SK-N-SH treated with all-trans-retinoic acid at 6 μM for 48 hours (cell line): ENCODE measurements at places on chromosomes 13 and 19.

DNA sequence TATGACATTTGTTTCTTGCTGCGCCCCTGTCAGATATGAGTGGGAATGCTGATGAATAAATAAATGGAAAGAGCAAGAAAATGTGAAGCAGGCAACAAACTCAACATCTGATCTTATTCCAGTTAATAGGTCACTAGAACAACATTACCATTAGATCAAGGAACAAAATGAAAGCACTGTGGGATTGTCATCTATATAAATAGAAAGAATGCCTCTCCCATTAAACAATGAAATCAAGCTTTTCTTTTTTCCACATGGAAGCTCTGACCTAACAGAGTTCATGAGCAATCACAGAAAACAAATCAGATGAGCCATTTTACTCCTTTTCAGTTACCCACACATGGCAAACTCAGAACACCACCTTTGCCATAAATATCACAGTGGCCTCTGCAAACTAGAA lies 354.8 kb downstream of the SUCLA2 start:
- no peak for ATAC-seq

DNA sequence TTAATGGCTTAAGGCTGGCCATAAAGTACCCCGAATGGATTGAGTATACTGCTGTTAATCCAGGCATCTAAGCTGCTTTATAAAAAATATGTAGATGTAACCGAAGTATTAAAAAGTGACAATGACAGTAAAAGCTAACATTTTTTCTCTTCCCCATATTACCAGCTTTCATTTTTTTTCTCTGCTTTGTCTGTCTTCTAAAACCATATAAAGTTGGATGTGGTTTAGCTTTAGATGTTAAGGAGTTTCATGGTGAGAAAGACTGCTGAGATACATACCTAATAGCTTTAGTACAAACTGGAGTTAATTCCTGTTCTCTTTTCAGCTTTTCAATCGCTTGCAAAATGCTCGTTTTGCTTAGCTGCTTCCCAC lies 838 bp downstream of the AKAP11 start:
- ATAC-seq = no peak

DNA sequence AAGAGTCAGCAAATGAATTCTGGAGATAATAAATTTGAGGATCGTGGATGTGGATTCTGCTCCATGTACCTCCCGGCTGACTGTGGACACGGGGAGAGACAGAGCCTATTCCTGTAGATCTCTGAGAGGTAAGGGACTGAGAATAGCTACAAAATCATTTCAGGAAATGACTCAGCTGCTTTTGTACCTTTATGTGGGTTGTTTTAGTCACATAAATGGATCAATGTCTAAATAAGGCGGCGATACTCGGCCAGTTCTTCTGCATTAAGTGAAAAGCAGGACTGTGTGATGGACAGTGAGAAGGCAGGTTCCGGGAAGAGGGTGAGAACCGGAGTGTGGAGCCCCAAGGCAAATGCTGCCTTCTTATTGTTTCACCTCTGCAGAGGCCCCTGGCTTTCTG lies 128.1 kb downstream of the EFNB2 start:
- ATAC-seq = no peak

GRCh38 chr13:48738311-48738710 lies 84.6 kb downstream of the CYSLTR2 start:
- ATAC-seq = no peak

DNA sequence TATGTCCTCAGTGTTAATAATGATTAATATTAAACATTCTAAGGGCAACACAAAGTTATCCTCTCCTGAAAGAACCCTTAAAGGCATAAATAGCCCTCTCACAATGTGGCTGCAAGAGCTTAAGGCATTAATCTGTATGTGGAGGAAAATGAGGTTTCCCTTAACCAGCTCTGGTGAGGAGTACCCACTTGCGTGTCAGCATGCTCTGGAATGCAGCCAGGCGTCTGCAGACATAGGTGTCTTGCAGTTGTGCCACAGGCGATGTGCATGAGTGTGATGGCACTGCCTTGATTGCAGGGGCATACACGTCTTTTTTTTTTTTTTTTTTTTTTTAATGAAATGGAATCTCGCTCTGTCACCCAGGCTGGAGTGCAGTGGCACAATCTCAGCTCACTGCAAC lies 91.9 kb downstream of the RAB20 start:
- ATAC-seq = no peak

DNA sequence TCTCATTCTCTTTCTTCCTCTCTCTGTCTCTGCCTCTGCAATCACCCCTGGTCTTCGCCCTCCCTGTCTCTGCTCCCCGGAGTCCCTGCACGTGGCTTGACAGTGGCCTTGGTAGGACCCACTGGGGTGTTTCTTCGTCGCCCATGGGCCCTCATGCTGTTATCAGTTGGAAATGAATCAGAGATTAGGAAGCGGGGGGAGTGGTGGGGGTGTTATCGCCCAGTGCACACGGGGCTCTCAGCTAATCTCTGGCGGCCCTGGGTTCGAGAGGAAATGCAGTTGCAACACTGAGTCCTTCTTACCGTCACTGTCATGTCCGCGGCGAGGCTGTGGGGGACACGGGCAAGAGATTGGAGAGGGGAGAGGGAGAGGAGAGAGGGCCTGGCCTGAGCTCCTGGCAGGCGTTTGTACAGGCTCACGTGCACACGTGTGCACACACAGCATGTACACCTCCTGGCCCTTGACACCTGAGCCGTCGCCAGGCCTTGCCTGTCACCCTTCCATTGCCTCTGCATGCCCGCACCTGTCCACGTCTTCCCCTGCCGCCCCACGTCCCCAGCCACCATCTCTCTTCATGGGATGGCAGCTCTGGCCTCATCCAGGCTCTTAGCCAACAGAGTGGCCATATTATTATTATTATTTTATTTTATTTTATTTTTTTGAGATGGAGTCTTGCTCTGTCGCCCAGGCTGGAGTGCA lies 37.8 kb upstream of the SLC7A10 start:
- no peak for ATAC-seq

DNA sequence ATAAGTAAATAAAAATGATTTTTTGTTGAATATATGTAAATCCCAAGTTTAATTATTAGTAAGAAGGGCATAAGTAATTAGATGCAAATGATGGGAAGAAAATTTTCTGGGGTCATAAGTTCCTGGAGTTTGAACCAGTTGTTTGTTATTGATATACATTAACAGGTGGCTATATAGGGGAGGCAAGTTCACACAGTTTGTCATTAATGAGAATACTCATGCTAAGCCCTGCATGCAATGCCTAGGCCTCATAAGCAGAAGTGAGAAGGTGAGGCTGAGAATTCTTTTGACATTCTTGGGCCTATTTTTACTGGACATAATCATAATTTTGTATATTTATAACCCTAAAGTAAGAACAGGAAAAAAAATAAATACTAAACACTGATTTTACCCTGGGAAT lies 1210.7 kb upstream of the PCDH9 start:
- ATAC-seq = no peak
